CD4-positive, alpha-beta T cell (primary cell): ENCODE measurements at places on chromosomes 7 and 10.

DNA sequence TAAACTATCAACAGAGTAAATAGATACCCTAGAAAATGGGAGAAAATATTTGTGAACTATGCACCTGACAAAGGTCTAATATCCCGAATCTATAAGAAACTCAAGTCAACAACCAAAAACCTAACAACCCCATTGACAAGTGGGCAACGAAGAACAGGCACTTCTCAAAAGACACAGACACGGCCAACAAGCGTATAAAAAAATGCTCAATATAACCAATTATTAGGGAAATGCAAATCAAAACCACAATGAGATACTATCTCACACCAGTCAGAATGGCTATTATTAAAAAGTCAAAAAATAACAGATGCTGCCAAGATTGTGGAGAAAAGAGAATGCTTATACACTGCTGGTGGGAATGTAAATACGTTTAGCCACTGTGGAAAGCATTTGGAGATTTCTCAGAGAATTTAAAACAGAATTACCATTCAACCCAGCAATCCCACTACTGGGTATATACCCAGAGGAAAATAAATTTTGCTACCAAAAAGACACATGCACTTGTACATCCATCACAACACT lies 63.2 kb upstream of the CAV2 start:
- DNase-seq: no peak

- DNase-seq: peak; percentile 33
Measured at GRCh38 chr10:102660888-102661657, 16.8 kb downstream of the TRIM8 start.

DNA sequence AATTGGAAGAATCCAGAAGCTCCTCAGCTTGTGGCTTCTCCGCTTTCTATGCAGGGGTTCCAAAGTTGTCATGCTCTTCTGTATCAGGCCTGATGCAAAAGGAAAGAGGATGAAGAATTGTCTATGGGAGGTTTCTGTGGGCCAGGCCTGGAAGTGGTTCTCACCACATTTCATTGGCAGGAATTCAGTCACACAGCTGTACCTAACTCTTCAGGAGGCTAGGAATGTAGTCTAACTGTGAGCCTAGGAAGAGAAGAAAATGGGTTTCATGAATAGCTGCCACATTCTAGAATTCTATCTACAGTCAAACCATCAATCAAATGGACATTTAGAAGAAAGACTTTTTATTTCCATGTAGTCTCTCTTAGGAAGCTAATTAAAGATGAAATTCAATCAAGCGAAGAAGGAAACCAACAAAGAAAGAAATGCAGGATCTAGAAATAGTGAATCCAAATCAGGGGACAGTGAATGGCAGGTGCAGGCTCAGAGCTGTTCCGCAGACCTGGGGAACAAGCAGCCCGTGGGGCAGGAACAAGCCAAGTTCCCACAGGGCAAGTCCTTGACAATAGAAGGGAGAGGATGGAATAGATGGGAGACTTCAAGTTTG lies 25.4 kb upstream of the USP6NL start:
- no peak for DNase-seq

- peak; percentile 56 for DNase-seq
Measured at GRCh38 chr7:100604976-100605911, 3.1 kb downstream of the PCOLCE start.

- DNase-seq: no peak
Measured at GRCh38 chr7:121286742-121287734, 41.8 kb upstream of the WNT16 start.

DNA sequence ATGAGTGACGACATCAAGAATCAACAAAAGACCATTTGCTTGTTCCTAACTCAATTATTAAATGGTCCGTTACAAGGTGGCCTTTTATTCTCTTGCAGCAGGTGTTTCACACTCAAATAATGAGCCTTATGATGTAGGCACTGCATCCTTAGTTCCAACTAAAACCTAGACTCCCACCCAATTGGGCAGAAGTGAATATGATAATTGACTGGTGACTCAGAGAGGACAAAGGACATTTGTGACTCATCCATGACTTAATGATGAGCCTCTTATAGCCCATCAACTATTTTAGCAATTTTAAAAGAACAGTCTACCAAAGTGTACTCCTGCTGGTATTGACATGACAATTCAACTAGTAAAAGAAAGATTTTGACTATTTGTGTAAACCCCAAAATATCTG lies 1027.8 kb upstream of the PHF14 start:
- no peak for DNase-seq

DNA sequence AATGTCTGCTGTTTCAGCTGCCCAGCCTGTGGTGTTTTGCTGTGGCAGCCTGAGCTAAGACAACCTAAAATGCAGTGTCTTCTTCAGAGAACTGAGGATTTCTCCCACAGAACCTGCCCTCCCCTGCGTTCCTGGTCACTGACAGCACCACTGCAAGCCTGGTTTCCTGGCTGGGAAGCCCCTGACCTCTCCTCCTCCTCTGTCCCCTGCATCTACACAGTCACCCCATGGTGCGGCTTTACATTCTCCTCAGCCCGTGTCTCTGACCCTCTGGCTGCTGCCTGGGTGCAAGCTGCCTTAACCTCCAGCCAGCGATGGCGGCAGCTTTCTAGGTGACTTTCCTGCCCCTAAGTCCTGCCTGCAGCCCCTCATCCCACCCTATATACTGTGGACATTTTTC lies 337.3 kb upstream of the ZNF32 start:
- no peak for DNase-seq

- no peak for DNase-seq
Measured at GRCh38 chr10:62655337-62655994, 149.1 kb upstream of the ADO start.

DNA sequence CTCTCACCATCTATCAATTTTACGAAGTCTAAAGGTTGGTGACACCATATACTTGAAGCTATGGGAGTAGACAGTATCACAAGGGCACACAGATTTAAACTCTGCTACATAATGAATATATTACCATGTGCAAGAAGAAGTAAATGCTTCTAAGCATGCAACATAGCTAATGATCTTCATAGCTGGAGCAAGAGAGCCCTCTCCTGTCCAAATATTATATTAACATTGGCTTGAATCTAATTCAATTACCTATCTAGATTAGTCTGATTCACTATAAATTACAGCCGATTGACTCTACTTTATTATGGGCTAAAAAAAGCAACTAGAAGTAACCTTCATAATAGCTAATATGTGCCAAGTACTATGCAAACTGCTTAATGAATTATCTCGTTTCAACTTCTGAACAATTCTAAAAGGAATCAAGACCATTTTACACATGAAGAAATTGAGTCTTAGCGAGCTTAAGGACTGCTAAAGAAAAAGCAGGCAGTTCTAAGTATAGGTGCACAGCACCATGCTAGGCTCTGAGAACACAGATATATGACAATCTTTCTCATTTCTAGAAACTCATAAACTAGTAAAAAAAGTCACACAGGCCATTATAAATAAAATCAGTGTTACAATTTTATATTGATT lies 21.9 kb downstream of the FRA10AC1 start:
- no peak for DNase-seq

DNA sequence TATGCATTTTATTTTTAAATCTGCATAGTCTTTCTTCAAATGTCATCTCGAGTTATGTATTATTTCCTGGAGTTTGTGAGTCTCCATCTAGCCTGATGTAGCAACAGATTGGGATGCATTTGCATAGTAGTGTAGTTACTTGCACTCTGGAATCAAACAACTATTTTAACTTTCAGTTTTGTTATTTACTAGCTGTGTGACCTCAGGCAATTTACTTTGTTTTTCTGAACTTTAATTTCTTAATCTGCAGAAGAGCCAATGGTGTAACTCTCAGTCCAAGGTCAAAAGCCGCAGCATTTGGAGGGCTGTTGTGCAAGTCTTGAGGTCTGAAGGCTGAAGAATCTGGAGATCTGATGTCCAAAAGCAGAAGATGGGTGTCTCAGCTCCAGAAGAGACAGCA lies 175.8 kb upstream of the SORCS1 start:
- DNase-seq: no peak

- DNase-seq: no peak
Measured at GRCh38 chr10:5018134-5018533, 14.5 kb upstream of the AKR1C2 start.
